ENCODE measurements at places on chromosomes 3 and 15.

GRCh38 chr3:57544181-57545125, at the start of gene DNAH12:
DNAH12 (minus strand) TSS chr3:57544344; CDS start chr3:57542870, 1,474 bp downstream.
- DNase-seq: no peak

GRCh38 chr3:62951037-62951613, 75.9 kb upstream of the CADPS start:
- no peak for DNase-seq

DNA sequence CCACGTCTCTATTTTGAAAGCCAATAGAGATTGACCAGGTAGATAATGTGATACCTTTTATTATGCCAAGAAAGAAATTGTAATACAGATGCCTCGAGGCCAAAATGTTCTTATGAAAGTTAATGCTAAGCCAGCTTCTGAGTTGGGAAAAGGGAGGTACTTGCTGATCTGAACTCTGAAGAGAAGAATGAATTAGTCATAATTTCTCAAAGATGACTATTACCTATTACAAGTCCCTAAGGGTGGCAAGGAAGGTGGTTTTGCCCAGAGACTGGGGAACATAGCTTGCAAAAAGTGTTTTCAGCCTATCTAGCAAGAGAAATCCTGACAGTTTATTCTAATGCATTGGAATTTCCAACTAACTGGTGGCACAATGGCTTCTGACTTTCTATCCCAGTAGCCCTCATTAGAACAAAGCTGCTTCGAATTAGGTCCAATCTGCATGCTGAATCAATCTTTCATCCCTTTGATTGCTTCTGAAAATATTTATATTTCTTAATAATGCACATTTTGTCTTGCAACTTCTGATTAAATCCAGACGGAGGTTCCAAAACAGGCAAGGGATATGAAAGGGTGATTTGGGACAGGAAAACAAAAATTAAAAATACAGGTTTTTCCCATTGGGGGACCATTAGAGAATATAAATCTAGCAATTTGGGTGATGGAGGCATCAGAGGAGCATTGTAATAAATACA, 17.7 kb upstream of the NR2F2 start:
- DNase-seq: no peak

DNA sequence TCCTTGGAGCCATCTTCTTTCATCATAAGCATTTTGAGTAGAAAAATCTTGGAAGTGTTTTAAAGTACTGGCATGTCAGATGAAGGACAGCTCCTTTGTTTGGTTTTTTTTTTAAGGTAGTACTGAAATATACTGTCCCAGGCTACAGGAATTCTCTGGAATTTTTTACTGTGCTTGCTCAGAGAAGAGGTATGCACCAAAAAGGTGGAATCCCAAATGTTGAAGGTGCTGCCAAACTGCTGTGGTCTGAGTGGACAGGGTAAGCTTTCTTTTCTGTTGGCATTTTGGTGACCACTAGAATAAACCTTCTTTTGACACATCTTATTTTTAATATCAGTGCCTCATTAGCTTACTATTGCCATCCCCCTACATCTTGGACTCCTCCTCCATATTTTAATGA, 7.2 kb downstream of the GNL3 start:
- DNase-seq: no peak

DNA sequence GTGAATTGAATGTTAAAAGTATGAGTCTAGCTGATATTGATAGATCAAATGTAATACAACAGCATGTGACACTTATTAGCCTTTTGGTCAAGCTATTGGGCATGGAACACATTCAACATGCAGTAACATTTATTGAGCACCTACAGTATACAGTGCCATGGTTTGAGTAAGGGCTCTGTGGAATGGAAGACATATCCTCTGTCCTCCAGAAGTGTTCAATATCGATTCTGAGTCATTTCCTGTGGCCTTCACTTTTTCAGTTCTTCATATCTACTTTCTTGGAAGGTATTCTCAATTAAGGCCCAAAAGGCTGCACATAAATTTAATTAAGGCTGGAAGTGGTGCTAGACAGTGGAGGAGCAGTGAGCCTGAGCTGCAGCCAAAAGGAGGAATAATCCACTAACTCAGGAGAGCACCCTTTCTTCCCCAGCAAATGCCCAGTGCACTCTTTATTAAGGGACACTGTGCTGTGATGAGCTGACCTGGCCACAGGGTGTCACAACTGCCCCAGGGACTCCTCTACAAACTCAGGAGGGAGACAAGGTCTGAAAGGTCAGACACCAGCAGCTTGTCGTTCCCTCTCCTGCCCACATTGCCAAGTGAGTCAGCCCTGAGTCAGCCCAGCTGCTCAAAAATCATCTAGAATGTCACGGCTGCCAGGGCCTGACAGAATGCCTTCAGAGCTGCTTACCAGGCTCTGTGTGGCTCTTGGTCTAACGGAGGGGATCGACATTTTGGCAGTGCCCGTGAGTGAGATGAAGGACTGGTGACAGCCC, 544.8 kb downstream of the AGBL1 start:
- DNase-seq: peak; percentile 83

DNA sequence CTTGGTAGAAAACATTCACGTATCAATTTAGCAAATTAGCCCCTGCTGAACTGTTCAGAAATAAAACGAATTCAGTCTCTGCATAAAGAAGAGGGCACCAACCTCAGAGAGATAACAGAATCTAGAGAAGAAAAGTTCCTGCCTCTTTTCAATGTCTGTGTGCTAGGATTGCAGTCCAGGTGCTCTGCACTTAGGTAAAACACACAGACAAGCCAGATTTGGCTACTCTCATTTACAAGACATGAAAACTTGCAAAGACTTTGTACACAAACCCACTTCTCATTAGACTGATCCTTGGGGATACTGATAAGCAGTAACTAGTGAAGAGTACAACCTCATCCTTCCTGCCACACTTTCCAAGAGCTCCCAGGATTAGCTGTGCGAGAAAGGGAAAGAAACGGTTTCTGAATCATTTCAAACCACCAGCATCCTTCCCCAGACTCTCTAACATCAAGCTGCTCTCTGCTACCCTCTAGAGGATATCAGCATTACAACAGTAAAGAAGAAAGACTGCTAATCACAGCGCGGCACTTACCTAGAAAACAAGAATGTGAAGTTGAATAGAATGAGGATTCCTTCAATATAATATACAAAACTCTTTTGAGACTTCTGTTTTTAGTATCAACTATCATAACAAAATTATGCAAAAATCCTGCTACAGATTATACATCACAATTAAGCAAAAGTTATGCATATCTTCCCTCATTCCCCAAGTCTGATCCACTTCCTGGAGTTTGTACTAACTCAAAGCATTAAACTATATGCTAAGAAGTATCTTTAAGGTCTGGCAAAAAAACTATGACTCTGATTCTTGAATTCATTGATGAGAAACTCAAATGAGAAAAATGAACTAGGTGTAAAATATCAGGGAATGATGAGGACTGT, 306.4 kb downstream of the MAGI1 start:
- DNase-seq: no peak

Data from T1000 (cell line).